Type B pancreatic cell (in vitro differentiated cells): ENCODE measurements at places on chromosomes 4 and X. TPM values are rescaled to one million over a fixed set of nuclear protein-coding genes. Genes with fewer than 3 reads are reported as not detected.

GPM6B gene
- total RNA-seq = 2.1 and 17.3 TPM in 2 replicates

MSX1 gene
- total RNA-seq = 7.4 and 67.3 TPM in 2 replicates

BCAP31 gene
- 160 and 223 TPM in 2 replicates for total RNA-seq

REPS2 gene
- total RNA-seq = 1.6 and 2.9 TPM in 2 replicates

NAT8L gene
- 9.6 and 14.9 TPM in 2 replicates for total RNA-seq

ADGRA3 gene
- total RNA-seq = 27.9 and 61.0 TPM in 2 replicates

INTU gene
- 11.8 and 20.7 TPM in 2 replicates for total RNA-seq

DMD gene
- 17.7 and 57.1 TPM in 2 replicates for total RNA-seq

PAGE4 gene
- not detected in 2 replicates for total RNA-seq

WWC2 gene
- 23.9 and 24.6 TPM in 2 replicates for total RNA-seq

WAS gene
- 0.62 and 0.82 TPM in 2 replicates for total RNA-seq

MAGED4 gene
- total RNA-seq = 84.8 and 102 TPM in 2 replicates

GABRB1 gene
- 1.1 and 1.9 TPM in 2 replicates for total RNA-seq

REELD1 gene
- total RNA-seq = 0.12 and 0.14 TPM in 2 replicates

GRIA2 gene
- total RNA-seq = 4.3 and 12.0 TPM in 2 replicates

TMEM31 gene
- total RNA-seq = 0.87 TPM in 1 of 2 replicates, not detected in the other

UBE2K gene
- total RNA-seq = 87.7 and 88.6 TPM in 2 replicates

FANCB gene
- total RNA-seq = 3.9 and 12.0 TPM in 2 replicates

ODAPH gene
- total RNA-seq = not detected in 2 replicates

RNF212 gene
- total RNA-seq = 3.0 and 3.5 TPM in 2 replicates

PROM1 gene
- total RNA-seq = 12.9 and 30.3 TPM in 2 replicates

USP38 gene
- 21.9 and 23.8 TPM in 2 replicates for total RNA-seq

OR13H1 gene
- total RNA-seq = not detected in 2 replicates

PF4V1 gene
- total RNA-seq = not detected in 2 replicates

LRCH2 gene
- total RNA-seq = 4.8 and 12.5 TPM in 2 replicates

NLGN4X gene
- 18.1 and 51.5 TPM in 2 replicates for total RNA-seq

RPS6KA6 gene
- total RNA-seq = 12.6 and 13.4 TPM in 2 replicates

VCX2 gene
- total RNA-seq = not detected in 2 replicates

GRIA3 gene
- 9.2 and 12.4 TPM in 2 replicates for total RNA-seq

GPRIN3 gene
- total RNA-seq = 4.0 and 4.5 TPM in 2 replicates

XKRX gene
- total RNA-seq = 1.7 and 5.0 TPM in 2 replicates

CNGA1 gene
- 1.0 and 5.3 TPM in 2 replicates for total RNA-seq

BMPR1B gene
- total RNA-seq = 2.4 and 9.3 TPM in 2 replicates

MGARP gene
- total RNA-seq = 1.3 and 1.7 TPM in 2 replicates

FAM3A gene
- 34.1 and 35.9 TPM in 2 replicates for total RNA-seq

LAP3 gene
- 41.2 and 48.9 TPM in 2 replicates for total RNA-seq

NUP54 gene
- 38.0 and 55.4 TPM in 2 replicates for total RNA-seq

ANAPC4 gene
- 17.8 and 29.1 TPM in 2 replicates for total RNA-seq

RIBC1 gene
- total RNA-seq = 1.9 and 2.7 TPM in 2 replicates

SPANXC gene
- total RNA-seq = not detected in 2 replicates
